Stimulated activated CD4-positive, alpha-beta T cell treated with anti-CD3 and anti-CD28 coated beads, Interleukin-2, amount 100 ng/mL, for 24 hours (primary cell): ENCODE measurements at places on chromosomes 16 and 17.

DNA sequence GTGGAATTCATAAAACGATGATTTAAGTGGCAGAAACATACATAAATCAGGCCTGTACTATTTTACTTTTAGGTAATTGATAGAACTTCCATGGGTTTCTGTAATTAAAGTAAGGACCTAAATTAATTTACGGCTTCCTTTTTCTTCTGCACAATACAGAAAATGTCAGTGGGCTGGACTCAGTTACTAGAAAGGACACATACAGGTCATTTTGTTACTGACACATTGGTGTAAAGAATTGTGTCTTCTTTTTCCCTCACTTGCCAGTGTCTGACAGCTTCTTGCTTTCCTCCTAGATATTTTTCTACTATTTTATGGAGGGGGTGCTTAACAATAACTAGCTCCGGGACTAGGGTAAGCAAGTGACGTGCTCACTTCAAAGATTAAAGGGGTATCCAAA is 304.8 kb downstream of the RBFOX1 start:
- DNase-seq, result no peak

GRCh38 chr17:62073993-62074392 is 8.9 kb upstream of the MED13 start:
- DNase-seq, result no peak

DNA sequence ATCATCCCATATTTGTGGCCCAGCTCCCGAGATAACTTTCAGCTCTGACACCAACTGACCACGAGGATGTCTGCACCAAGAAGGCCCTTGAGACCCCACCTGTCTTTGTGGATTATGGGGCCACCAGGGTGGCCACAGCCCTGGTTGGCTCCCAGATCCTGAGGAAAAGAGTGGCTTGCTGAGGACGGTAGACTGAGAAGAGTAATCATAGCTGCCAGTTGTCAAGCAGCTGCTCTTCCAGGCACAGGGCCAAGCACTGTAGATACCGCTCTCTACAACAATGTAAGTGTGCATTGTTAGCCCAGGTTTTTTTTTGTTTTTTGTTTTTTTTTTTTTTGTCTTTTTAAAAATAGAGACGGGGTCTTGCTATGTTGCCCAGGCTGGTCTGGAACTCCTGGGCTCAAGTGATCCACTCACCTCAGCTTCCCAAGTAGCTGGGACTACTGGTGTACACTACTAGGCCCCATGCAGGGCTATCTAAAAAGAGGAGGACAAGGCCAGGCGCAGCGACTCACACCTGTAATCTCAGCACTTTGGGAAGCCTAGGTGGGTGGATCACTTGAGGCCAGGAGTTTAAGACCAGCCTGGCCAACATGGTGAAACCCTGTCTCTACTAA is 9.6 kb downstream of the ZNF205 start:
- no peak for DNase-seq

DNA sequence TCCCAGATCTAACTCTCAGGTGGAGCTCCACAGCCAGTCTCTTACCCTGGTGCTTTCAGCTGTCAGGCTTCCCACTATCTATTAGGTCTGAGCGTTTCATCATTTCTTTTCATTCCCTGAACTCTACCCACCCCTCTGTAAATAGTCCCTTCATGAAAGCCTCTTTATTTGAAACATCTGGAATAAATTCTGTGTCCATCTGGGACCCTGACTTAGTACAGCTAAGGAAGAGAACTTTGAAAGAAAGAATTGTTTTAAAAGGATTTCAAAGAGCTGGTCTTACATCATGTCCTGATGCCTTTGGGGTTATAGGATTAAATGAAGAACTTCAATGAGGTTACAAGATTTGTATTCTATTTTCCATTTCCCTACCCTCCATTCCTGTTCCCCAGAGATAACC is 388.5 kb upstream of the CA10 start:
- DNase-seq, result no peak

GRCh38 chr16:81746566-81746965 is 32.5 kb upstream of the PLCG2 start:
- DNase-seq, result no peak

- no peak for DNase-seq
Observed at GRCh38 chr16:86066811-86067210, 167.8 kb downstream of the IRF8 start.

- no peak for DNase-seq
Observed at GRCh38 chr17:28476076-28476865, 2.8 kb downstream of the SLC13A2 start.

GRCh38 chr17:21215935-21216334 is 2.0 kb upstream of the TMEM11 start:
- no peak for DNase-seq

DNA sequence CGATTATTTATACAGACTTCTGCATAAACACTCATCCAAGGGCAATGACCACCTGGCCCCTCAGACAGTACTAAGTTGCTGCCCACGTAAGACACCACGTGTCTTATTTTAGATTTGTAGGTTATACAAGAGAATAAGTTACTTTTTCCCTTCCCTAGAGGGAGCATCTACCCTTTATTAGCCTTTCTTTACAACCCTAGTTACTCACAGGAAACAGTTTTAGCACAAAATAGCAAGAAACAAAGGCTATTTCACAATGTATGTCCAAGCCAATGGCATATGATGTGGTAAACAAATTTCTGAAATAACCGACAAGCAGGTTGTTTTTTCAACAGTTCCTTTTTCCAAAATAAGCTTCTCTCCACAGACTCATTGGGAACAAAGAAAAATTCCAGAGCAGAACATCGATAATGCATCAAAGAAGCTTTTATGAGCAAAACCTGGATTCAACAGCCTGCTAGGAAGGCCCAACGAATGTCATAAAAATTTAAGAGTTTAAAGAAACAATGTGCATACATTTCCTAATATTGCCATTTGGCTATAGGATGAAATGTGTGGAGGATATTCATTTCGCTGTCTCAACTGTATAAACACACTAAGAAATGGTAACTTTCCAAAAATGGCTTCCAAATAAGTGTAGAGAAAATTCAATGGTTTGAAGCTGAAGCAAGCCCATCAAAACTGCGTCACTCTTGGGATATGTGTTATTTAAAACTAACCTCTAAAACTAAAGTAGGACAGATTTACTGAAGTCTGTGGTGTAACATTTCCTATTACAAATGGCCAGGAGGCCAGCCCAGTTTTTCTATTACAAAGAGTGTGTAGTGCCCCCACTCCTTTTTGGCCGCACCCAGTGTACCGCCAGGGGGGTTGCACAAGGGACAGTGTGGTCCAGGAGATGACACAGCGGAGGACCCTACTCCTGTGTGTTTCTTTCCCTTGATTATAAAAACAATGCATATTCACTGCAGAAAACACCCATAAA is 50.4 kb upstream of the ERN1 start:
- no peak for DNase-seq

DNA sequence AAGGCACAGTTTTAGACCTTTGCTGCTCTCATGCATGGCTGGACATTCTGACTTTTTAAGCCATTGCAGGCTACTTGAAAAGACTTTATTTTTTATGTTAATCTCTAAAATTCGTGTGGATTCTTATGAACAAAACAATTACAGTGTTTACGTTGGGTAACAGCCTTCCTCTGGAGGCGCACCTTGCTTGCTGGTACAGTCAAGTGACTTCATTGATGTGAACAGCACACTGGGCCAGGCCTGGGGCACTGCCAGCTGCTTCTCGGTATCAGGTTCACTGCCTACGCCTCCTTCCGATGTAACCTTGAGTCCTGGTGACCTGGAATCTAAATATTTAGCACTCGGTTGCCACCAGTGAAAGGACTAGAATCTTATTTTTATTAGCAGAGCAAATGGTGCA is 27.8 kb downstream of the MARCHF10 start:
- no peak for DNase-seq

DNA sequence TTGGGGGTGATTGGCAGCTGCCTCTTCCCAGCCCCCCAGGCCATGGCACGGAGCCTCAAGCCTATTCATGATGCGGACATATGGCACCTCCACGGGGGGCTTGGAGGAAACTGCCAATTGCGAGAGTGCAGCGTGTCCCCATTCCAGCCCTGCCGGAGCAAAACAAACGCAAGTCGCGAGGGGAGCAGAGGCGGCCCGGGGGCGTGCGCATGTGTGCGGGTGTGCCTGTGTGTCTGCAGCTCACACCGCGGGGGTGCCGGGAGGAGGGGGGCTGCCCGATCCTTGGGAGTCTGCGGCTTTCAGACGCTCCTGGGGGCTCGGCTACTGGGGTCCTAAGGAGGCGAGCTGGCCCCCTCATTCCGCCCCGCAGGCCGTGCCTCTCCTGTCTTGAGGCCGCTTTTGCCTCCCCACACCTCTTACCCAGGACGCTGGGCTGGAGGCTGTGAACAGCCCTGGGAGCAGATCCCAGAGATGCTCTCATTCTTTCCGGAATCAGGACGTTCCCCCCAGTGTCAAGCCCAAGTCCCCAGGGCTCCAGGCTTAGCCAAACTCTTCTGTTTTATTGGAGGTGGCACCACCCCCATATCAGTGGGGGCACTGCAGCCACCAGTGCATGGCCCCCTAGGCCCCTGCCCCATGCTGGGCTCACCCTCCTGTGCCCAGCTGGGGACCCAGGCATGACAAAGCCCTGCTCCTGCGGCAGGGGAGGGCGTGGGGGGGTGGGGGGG is 29.1 kb downstream of the ENDOV start:
- DNase-seq, result no peak

DNA sequence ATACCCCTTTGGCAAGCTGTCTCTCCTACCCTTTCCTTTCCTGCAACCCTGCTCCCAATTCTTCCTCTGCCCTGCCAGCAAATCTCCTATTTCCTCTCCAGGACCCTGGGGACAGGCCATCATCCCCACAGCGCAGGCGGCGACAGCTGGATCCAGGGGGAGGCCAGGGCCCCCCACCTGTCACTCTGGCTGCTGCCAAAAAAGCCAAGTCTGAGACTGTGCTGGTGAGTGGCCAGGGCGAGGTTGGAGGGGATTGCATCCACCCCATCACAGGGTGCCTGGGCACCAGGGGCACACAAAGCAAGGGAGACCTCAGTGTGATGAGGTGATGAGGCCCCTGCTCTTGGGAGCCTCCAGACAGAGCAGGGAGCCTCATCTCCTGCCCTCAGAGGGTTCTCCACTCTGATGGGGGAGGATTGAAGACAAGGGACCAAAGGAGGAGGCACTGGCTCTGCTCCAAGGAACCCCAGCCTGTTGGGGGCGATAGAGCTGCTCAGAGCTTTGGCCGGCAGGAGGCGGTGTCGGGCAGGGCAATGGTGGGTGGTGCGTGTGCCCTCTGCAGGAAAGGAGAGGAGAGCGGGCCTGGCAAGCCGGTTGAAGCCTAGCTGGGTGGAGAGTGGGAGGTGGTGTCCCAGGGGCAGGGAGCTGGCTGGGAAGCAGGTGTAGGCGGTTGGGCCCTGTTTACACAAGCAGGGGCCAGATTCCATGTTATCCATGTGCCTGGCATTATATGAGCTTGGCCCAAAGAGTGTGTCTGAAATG is 15.6 kb upstream of the PDK2 start:
- DNase-seq, result peak; percentile 36

GRCh38 chr17:41334385-41335305 is 16.0 kb downstream of the KRT33A start:
- no peak for DNase-seq
